ENCODE measurements at places on chromosomes 3 and 15.

DNA sequence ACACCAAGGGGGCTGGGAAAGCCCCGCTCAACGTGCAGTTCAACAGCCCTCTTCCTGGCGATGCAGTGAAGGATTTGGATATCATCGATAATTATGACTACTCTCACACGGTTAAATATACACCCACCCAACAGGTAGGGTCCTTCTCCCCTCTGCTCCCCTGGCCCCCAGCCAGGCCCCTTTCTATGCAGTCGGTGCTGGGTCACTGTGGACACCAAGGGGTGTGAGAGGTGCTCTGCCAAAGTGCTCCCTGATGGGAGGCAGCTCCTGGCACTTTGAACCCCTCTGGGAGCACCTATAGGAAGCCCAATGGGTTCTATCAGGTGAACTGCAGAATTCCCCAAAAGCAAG is 98.6 kb downstream of the DNASE1L3 start:
- no peak for DNase-seq

DNA sequence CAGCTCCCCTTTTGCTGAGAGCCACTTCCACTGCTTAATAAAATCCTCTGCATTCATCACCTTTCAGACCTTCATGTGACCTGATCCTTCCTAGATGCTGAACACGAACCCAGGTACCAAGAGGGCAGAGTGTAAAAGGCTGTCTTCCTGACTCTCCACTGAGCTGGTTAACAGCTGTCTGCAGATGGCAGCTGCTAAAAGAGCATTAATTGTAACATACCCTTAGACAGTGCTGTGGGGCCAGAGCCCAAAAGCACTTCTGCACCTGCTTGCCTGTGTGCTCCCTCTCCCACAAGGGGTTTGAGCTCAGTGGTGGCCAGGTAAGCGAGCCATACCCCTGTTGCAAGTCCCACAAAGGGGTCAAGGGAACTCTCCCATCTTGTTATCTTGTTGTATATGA is 187.3 kb downstream of the UBE2E2 start:
- DNase-seq: no peak

- no peak for DNase-seq
Observed at GRCh38 chr3:150613709-150614480, 10.8 kb downstream of the SELENOT start.

DNA sequence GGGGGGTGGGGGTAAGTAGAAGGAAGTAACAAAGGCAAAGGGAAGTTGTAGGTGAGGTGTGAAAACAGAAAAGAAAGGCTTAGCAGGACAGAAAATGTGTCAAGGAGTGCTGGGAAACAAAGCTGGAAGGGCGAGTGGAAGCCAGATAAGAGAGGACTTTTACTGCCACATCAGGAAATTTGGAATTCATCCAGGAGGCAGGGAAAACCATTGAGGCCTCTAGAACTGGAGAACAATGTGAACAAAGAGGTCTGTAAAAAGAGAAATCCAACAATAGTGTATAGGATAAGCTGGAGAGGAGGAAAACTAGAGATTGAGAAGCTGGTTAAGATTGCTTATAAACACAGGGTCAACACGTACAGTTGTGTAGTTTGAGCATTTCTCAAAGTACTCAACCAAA is 116.6 kb downstream of the NTRK3 start:
- DNase-seq: no peak

All from cardiac septum (tissue), 1 donor.